CD4-positive, alpha-beta T cell treated with Interleukin-12 subunit alpha and Interleukin-12 subunit beta, for 1 hour (primary cell): ENCODE measurements at places on chromosomes 12 and 14.

- DNase-seq: no peak
Observed at GRCh38 chr12:49615725-49616124, 7.6 kb upstream of the PRPF40B start.

DNA sequence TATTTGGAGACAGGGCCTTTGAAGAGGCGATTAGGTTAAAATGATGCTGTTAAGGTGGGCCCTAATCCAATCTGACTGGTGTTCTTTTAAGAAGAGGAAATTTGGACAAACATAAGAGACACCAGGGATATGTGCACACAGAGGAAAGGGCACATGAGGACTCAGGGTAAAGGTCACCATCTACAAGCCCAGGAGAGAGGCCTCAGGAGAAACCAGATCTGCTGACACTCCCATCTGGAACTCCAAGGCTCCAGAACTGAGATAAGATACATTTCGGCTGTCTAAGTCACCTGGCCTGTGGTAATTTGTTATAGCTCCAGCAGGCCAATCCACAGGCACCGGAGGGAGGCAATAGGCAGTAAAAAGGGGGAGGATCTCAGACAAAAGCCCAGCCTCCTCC is 48.6 kb downstream of the KICS2 start:
- no peak for DNase-seq

DNA sequence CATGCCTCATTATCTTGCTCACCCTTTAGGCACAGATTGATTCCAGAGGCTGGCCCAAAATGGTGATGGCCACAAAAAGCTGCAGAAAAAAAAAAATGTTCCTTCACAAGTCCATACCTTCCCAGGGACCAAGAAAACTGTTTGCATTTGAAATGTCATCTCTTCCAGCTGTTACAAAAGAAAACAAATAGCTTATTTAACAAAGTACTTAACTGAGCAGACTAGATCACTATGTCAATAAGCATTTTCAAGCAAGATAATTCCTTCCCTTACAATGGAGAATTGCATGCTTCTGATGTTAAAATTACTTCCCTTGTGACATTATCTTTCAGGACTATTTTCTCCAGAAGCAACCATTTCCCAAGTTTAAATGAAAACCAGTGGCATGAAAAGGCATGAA is 377.9 kb upstream of the KITLG start:
- DNase-seq: no peak

DNA sequence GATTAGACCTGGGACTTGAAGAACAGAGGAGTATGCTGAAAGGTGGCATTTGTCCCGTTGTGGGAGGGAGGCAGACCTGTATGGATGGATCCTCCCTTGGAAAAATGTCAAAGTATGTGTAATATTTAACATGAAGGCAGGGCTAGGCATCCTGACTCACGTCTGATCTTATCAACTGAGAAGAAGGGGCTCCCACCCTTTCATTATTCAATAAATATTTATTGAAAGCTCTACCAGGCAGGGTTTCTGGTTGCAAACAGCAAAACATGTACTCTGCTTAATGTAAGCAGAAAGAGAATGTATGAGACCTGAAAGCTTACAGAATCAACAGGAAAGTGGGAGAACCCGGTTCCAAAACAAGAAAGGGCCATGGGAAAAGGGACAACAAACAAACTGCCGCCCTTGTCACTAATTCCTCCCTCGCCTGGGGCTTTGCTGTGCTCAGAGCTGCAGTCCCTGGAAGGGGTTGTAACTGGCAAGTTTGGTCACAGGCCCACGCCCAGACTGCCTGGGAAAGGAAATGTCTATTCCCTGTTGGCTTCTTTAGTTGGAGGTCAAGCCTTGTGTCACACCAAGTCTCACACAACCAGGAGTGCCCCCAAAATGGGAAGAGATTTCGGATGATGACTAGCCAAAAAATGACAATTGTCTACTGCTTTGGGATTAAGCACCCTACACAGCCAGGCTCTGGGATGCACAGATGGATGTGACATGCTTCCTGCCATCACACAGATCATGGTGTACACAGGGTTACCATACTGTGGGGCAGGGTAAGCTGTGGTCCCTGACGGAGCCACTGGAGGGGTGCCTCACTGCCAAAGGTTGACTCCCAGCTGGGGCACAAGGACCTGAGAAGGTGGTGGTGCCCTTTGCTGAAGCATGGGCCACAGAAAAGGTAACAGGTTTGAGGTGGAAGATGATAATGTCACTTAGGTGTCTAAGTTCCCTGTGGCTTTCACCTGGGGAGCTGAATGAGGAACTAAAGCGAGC is 36.8 kb downstream of the RAB35 start:
- no peak for DNase-seq

GRCh38 chr12:32471591-32472001 is 72.2 kb downstream of the FGD4 start:
- DNase-seq: no peak

DNA sequence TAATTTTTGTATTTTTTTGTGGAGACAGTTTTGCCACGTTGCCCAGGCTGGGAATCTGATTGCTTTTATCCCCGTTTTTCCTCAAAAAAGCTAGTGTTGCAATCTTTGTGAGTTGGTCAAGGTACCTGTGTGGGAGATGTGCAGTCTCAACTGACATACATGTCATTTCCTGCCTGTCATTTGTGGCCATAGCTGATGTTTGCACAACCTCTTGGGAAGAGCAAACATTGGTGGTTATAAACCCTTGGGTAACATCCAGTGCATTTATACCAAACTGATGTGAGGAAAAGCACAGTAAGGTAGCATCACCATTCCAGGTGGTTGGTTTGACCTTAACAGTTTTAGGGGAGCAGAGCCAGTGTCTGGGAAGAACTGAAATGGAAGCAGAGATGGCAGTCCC is 54.7 kb downstream of the ATG14 start:
- DNase-seq: no peak

DNA sequence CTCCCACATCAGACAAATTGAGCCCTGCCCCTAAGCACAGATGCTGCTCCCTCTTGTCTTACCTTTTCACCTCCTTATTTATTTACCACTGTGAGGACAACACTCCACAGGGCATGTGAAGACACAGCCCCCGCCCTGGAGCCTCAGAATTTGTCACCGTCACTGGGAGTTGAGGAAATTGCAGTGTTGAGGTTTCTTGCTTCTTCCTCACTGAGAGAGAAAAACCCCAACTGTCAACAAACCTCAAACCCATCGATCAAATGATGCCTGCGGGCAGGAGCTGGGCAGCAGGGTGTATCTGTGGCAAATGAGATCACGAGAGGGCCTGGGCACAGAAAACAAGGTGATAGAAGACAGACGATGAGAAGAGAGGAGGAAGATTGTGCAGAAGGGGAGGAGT is 30.5 kb upstream of the PLEKHG3 start:
- DNase-seq: peak; percentile 64

DNA sequence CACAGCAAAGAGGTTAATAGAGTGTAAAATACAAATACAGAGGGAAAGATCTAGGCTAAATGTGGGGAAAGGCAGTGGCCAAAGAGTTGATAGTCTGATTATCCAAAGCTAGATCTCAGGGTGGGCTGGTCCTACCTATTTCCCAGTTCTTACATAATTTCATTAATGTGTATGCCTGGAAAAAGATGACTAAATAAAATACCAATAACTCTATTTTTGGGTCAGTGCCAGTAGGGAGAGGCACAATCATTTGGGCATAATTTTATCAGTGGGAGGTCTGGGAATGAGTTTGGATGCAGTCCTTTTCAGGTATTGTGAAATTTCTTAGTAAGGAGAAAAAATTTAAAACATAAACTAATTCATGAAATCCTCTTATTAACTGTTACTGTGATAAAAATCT is 30.6 kb upstream of the CLEC14A start:
- no peak for DNase-seq

DNA sequence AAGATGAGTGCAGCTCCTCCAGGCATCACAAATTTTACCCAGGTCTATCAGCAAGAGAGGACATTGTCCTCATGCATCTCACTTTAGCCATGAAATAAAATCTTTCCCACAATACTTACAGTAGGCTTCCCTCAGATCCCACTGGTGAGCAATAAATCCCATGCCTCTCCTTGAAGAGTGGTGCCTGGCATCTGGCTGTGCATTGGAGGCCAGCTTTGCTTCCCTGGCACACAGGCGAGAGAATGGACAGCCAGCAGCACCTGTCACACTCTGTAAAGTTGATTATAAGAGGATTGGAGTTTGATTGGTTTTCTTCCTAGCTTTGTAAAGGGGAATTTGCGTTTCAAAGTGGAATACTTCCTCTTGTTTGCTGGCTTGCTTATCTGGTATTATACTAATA is 1153.9 kb downstream of the AACS start:
- DNase-seq: no peak

GRCh38 chr14:80522411-80522810 is 311.1 kb upstream of the DIO2 start:
- no peak for DNase-seq

DNA sequence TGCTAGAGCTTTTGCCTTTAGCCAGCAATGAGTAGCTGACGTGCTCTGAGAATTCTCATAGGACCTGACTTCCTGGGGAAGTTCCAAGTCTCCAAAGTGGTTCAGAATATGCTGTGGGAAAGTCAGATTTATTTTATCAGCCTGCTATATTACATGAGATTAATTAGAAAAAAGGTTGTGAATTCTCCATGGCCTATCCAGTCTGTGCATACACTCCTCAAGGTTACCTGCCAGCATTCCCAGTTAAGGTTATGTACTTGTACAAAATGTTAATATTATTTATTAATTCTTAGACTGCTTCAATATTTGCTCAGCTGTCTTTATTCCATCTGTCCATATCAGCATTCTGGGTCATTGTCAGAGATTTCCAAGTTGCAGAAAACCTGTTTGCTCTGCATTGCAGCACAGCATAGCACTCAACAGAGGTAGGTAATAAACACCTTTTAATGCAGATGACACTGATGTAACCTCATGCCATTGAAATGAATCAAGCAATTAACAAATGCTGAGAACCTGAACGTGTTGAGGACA is 2.7 kb upstream of the SEL1L start:
- no peak for DNase-seq

DNA sequence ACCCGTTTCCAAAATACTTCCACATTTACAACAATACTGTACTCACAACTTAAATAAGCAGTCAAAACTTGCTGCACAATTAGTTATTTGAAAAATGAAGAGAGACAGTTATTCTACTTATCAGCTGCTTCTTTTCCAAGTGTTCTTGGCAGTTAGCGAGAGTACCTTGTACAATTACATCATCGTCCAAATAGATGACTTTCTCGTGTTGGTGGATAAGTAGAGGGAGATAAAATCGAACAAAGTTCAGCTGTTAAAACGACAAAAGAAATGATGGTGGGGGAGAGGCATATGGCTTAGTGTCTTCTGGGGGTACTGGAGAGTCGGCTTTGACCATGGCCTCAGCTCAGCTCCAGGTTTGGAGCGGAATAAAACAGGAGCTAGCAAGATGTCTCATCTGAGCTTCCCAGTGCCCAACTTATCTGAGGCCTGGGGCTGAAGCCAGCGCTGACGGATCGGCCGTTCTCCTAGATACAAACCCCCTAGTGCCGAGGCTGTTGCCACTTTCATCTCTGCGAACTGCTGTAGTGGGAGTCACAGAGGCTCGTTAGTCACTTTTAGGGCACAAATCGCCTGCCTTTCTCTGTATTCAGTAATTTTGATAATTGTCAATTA is 31.7 kb downstream of the TDG start:
- DNase-seq: no peak

DNA sequence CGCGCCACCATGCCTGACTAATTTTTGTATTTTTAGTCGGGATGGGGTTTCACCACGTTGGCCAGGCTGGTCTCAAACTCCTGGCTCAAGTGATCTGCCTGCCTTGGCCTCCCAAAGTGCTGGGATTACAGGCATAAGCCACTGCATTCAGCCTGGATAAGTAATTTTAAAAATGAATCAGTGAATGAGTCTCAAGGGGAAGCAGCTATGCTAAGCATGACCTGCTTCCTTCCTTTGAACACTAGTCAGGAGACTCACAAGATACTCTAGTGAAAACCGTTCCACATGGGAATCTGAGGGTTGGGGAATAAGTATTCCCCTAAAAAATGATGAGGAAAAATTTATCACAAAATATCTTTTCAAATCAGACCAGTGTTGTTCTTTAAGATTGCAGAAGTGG is 10.7 kb upstream of the FAM234B start:
- DNase-seq: no peak

GRCh38 chr12:118984161-118984943 is 3.0 kb downstream of the SRRM4 start:
- DNase-seq: no peak

DNA sequence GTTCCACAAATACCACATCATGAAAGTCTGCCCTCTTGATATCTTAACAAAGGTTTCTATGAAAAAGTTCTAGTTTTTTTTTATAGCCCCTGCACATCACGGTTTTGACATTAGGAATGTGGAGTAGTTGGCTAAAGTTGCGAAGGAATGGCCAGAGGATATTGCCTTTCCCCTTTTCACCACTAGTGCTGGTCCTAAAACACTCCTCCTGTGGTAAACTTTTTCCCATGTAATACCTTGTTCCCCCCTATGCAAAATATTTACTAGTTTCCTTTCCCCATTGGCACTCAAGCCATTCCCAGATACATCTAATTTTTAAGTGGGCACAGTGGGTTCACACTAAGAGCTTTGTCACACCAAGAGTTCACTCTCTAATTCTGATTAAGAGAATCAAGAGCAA is 33.4 kb downstream of the R3HDM2 start:
- no peak for DNase-seq

- DNase-seq: no peak
Observed at GRCh38 chr12:99810718-99811593, 163.4 kb downstream of the GARIN6 start.

- DNase-seq: no peak
Observed at GRCh38 chr12:127925971-127926370, 341.0 kb upstream of the TMEM132C start.
